Fibroblast of lung (primary cell): ENCODE measurements at places on chromosomes 6 and 20.
A peak's percentile ranks its signal among the peaks of the same experiment; 100 is the strongest.

DNA sequence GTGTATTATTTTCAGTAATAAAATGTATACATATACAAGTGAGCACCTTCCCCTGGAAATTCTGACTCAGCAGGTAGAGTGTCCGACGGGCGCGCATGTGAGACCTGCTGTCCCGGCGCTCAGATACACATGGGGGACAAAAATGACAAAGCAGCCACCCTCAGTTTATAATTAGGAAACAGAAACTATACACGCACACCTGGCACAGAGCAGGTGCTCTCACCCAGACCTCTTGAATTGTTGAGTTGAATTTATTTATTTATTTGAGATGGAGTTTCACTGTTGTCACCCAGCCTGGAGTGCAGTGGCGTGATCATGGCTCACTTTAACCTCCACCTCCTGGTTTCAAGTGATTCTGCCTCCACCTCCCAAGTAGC lies 180.4 kb downstream of the ZDHHC14 start:
- DNase-seq: no peak

DNA sequence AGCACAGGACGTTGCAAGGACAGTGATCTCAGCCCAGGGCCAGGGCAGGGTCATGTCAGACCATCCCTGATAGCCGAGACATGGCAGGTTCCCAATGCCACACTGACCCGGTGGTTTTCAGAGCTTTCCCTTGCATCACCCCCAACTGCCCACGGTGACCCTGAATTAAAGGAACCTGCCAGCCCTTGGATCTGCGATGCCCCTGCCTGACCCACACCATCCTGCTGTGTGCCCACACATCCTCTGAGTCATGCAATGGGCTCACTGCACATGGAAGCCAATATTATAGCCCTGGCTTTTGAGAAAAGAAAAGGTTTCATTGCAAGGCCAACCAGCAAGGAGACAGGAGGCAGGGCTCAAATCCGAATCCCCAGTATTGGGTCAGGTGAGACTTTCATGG lies 132.6 kb upstream of the CST7 start:
- no peak for DNase-seq

GRCh38 chr6:139407718-139408222 lies 33.3 kb upstream of the CITED2 start:
- DNase-seq: peak; percentile 100

DNA sequence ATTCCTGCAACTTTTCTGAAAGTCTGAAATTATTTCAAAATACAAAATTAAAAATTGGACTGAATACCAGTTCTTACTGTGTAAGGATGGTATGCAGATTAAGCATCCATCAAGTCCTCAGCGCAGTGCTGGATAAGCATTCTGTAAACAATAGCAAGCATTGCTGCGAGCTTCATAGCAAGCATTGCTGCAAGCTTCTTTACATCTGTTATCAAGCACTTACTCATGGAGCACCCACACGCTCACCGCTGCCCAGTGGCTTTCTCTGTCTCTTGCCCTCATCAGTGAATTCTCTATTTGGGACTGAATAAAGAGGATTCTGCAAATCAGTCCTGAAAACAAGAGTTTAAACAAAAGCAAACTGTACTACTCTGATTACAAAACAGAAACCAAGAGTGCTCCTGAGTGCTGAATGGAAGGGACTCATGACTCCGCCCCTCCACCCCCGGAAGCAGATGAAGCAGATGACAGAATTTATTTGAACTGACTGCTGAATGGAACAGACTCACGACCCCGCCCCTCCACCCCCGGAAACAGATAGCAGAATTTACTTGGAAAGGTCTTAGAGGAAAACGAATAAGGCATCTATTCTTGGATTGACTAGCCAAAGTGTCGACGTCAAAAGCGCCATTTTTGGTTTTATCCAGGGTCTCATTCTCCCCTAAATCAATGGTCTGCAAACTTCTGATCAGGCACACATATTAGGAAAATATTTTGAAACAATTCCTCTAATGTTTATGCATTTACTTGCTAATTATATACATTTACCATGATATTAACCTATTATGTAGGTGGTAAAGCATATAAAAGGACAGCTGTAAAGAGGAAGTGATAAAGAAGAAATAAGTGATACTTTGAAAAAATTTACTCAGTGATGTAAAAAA lies 22.1 kb upstream of the EYA2 start:
- peak; percentile 42 for DNase-seq

DNA sequence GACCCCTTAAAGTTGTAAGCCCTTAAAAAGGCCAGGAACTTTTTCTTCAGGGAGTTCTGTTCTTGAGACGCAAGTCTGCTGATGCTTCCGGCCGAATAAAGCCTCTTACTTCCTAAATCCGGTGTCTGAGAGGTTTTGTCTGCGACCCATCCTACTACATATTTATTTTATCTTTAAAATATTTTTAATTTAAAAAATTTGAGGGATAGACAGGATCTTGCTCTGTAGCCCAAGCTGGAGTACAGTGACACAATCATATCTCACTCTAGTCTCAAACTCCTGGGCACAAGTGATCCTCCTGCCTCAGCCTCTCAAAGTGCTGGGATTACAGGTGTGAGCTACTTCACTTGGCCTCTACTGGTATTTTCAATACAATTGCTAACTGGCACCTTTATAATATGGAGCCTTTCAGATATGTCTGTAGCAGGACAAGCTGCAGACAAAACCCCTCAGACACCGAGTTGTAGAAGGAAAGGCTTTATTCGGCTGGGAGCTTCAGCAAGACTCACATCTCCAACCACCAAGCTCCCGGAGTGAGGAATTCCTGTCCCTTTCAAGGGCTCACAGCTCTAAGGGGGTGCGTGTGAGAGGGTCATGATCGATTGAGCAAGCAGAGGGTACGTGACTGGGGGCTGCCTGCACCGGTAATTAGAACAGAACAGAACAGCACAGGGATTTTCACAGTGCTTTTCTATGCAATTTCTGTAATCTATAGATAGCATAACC lies 41.0 kb downstream of the GPX5 start:
- DNase-seq: no peak

DNA sequence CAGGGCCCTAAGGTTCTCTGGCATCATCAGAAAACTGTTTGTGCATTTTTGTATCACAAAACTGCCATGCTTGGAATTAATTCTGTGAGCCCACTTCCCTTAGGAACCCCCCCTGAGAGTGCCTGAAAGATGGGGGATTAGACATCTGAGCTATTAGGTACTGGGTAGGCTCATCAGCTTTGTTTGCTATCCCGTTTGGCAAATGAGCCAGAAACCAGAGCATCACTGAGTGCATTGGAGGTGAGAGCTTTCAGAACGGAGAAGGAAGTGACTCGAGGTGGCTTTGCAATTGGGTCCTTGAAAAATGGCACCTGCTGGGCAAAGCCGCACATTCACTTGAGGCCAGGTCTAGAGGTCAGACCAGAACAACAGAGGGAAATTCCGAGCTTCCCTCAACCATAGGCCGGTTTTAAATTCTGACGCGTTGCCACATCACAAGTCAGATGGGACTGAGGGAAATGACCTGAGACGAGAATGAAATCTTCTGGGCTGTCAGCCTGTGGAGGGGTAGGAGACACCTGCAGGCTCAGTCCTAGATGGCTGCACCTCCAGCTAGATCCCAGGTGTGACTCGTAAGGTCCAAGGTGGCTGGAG lies 8.4 kb upstream of the GLP1R start:
- DNase-seq: no peak

- peak; percentile 39 for DNase-seq
Measured at GRCh38 chr6:87407561-87407900, 241 bp upstream of the CFAP206 start.

GRCh38 chr20:63490416-63490815 lies 8.5 kb downstream of the EEF1A2 start:
- DNase-seq: no peak

- no peak for DNase-seq
Measured at GRCh38 chr6:140985679-140986275, 1146.9 kb upstream of the GJE1 start.

GRCh38 chr20:44728801-44729443 lies 13.8 kb downstream of the CCN5 start:
- DNase-seq: peak; percentile 66

- DNase-seq: no peak
Measured at GRCh38 chr20:16418616-16419015, 154.6 kb downstream of the KIF16B start.

DNA sequence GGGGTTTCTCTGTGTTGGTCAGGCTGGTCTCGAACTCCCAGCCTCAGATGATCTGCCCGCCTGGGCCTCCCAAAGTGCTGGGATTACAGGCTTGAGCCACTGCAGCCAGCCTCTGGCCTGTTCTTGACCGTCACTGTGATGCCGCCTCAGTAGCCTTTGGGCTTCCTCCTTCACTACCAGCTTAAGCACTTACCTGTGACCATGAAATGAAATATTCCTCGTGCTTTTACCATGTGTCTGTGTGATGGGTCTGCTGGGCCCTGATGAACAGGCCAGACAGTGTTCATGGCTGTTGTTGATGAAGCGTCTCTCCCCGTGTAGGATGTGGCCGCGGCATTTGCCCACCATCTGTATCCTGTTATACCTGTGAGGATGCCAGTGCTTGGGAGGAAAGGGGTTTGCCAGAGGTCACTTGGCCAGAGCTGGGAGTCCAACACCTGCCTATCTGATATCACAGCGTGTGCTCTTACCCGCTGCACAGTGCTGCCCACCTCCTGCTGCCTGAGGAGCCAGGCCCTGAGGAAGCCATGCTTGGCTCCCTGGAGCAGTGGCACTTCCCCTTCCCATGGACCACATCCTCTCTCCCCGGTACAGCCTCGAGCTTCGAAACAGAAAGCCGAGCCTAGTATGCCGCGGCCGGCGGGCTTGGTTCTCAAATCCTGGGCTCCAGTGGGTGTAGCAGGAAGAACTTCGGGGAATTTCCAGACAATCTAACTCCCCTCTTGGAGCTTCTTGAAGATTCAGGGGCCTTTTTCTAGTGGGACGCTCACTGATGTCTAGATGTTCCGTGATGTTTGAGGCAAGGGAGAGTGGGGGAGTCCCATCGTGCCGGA lies 167.9 kb downstream of the ZDHHC14 start:
- DNase-seq: no peak

DNA sequence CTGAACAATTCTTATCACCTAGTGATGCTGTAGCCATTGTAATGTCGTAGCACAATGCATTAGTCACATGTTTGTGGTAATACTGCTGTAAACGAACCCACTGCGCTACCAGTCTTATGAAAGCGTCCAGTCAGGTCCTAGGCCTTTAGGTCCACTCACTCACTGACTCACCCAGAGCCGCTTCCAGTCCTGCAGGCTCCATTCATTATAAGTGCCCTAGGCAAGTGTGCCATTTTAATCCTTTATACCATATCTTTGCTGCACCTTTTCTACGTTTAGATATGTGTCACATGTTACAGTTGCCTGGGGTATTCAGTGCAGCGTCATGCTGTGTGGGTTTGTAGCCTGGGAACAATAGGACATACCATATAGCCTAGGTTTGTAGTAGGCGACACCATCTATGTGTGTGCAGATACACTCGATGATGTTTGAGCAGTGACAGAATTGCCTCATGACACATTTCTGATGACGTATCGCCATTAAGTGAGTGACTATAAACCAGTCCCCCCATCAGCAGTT lies 15.4 kb downstream of the IGF2R start:
- peak; percentile 97 for DNase-seq

- DNase-seq: peak; percentile 54
Measured at GRCh38 chr20:53149148-53149889, 177.2 kb downstream of the TSHZ2 start.

DNA sequence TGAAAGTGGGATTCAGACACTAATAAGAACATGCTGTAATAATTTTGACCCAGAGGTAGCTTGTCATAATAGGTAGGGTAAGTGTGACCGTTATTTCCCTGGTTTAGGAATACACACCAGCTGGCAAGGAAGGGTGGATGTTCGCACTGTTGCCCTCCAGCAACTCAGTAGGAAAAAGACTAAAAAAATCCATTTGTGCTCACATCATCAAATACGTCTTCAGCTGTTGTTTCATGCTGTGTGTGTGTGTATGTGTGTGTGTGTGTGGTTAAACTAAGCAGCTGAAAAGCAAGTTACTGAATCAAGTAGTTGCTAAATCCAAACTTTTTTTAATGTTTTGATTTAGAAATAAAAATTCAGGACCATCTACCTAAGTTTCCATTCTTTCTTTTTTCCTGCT lies 218.7 kb downstream of the TRDN start:
- no peak for DNase-seq

- peak; percentile 75 for DNase-seq
Measured at GRCh38 chr6:132333639-132334520, 67.4 kb downstream of the MOXD1 start.

- DNase-seq: peak; percentile 53
Measured at GRCh38 chr20:50652702-50653294, 38.5 kb downstream of the RIPOR3 start.

DNA sequence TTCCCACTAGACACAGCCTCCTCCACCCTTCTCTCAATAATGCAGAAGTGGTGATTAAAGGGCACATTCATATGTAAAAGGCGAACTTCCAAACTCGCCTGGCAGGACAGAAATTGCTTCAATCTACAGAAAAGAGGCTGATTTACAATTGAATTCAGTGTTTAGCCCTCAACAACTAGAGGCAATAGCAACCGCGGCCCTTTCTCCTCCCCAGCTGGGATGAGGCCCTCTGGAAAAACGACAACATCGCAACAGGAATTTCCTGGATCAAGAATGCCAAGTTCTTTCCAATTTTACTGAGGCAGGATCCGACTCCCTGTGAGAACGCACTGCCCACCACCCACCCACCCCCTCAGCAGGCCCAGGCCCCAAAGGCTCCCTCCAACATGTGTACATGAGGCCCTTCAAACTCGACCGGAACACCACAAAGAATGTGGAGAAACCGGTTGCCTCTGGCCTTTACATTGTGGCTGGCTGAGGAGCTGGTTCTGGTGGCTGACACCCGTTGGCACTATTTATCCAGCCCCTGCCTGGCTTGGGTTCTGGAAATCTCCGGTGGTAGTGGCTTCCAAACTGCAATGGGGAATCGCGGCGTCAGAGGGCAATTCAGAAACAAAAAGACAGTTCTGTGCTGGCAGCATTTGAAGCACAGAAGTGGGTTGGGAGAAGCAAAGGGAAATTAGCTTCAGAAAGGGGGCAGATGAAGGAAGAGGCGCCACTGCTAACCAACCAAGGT lies 36.8 kb downstream of the ZMYND8 start:
- DNase-seq: peak; percentile 70

DNA sequence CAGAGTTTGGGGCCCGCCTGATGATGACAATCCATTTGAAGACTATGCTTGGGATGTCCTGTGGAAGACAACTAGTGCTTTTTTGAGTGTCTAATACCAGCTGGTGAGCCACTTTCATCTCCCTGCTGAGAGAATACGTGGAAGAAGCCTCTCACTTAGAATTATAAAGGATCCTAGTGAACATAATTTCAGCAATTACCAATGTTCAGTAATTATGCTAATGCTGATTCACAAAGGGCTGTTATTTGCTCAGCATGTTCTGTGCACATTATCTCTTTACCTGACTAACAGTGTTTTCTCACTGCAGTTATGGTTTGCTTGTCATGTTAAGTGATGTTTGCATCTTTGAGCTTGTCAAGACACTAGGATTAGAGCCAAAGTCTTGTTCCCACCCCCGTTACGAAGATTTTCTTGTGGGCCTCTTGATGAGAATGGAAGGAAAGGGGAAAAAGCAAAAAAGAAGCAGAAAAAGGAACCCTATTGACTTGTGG lies 282.1 kb upstream of the CHD6 start:
- no peak for DNase-seq

GRCh38 chr20:32329817-32330554 lies 28.1 kb upstream of the ASXL1 start:
- DNase-seq: no peak
